ENCODE measurements at places on chromosomes 1 and 21. TPM values are rescaled to one million over a fixed set of nuclear protein-coding genes. Genes with fewer than 3 reads are reported as not detected.

Gene FOXE3
- not detected for total RNA-seq

Gene SAMSN1
- 0.27 TPM for total RNA-seq

Gene MX1
- total RNA-seq, result 42.4 TPM

Gene ANGPTL3
- not detected for total RNA-seq

GRCh38 chr1:22044690-22045420, 7.7 kb upstream of the CDC42 start:
- no peaks in the 10 kb centered on the region for H3K27me3 ChIP-seq
- DNase-seq, result no peak
- H3K4me1 ChIP-seq, result peaks cover 34% of the 10 kb centered on the region

DNA sequence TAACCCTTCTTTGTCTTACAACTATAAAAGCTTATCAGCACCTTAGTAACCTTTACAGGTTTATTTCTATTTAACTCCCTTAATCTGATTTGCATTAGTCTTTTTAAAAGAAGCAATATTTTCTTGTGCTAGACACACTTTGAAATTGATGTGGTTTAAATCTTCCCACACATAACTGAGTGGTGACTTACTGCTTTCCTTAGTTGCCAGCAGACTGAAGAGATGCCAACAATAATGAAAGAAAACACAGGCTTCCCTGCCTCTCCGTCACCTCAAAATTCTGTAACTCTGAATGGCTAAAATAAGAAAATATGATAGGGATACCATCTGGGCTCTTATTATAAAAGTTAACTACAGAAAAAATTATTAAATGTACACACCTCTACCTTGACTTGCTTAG, 196.8 kb downstream of the PTBP2 start:
- H3K27ac ChIP-seq, result no peak overlapping the region
- no peak overlapping the region for H3K4me3 ChIP-seq
- no peaks in the 10 kb centered on the region for H3K27me3 ChIP-seq
- DNase-seq, result no peak
- no peaks in the 10 kb centered on the region for H3K36me3 ChIP-seq
- H3K4me1 ChIP-seq, result peaks cover 7% of the 10 kb centered on the region

GRCh38 chr1:178055779-178056471, 38.0 kb upstream of the RASAL2 start:
- H3K4me3 ChIP-seq, result no peak overlapping the region
- no peaks in the 10 kb centered on the region for H3K36me3 ChIP-seq
- DNase-seq, result no peak
- peaks cover 44% of the 10 kb centered on the region for H3K4me1 ChIP-seq

GRCh38 chr1:119159966-119160365, 19.5 kb upstream of the WARS2 start:
- no peaks in the 10 kb centered on the region for H3K27me3 ChIP-seq
- no peak for DNase-seq
- no peak overlapping the region for H3K4me3 ChIP-seq
- no peak overlapping the region for H3K27ac ChIP-seq
- H3K36me3 ChIP-seq, result peaks cover 52% of the 10 kb centered on the region

GRCh38 chr1:244759158-244759557, 76.3 kb upstream of the COX20 start:
- H3K36me3 ChIP-seq, result no peaks in the 10 kb centered on the region
- DNase-seq, result no peak
- H3K4me3 ChIP-seq, result no peak overlapping the region
- peaks cover 14% of the 10 kb centered on the region for H3K4me1 ChIP-seq
- no peaks in the 10 kb centered on the region for H3K27me3 ChIP-seq
- H3K27ac ChIP-seq, result peak overlapping the region; percentile 94

DNA sequence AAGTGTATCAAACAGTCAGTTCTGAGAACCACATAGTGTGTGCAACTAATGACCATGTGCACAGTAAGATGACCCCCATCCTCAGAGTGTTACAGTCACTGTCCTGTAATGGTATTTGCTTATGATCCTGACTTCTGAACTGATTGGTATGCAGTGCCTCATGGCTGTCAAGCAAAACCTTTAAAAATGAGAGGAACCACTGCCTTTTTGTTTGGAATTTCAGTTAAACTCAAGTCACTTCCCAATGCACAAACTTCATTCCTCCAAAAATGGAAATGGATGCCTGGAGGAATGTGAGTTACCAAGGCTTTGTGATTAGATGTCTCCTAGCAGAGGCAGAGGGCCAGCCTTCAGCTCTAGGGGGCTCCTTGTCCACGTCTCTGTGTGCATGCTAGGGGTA, 10.5 kb downstream of the C1orf198 start:
- H3K27me3 ChIP-seq, result no peaks in the 10 kb centered on the region
- H3K4me3 ChIP-seq, result no peak overlapping the region
- peak overlapping the region; percentile 90 for H3K27ac ChIP-seq
- H3K4me1 ChIP-seq, result peaks cover 59% of the 10 kb centered on the region
- H3K36me3 ChIP-seq, result peaks cover 47% of the 10 kb centered on the region
- no peak for DNase-seq

DNA sequence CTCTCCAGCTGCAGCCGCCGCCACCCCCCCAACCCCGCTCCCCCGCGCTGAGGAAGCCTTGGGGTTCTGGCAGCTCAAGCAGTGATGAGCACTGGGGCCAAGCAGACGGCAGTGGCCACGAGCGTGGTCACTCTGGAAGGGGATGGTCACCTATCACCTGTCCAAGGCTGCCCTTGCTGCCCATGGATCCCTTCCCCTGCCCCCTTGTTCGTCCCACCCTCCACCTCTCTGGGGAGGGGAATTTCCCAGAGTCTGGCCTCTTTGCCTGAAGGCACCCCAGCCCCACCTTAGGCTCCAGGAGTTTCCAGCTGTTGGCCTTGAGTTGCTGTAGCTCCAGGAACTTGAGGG, 7.2 kb upstream of the SMIM12 start:
- no peaks in the 10 kb centered on the region for H3K36me3 ChIP-seq
- H3K4me3 ChIP-seq, result peak overlapping the region; percentile 79
- H3K27me3 ChIP-seq, result peaks cover 58% of the 10 kb centered on the region
- DNase-seq, result no peak
- no peak overlapping the region for H3K27ac ChIP-seq

DNA sequence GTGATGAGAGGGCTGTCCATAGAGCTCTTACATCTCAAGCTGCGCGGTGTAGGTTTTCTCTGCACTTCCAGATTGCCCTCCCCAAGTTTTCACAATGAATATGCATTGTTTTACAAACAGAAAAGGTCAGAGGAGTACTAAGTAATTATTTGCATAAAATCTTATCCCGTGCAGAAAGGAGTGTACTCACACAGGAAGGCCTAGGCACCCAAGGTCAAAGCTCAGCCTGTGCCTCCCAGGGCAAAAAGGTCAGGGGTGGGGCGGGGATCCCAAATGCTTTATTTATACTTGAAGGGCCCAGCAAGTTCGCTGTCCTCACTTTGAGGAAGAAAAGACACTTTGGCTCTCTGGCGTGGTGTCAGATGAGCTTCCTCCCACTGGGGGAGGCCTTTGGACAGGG, 10.3 kb upstream of the KCNE1 start:
- H3K36me3 ChIP-seq, result peaks cover 23% of the 10 kb centered on the region
- no peak overlapping the region for H3K27ac ChIP-seq
- peaks cover 24% of the 10 kb centered on the region for H3K4me1 ChIP-seq
- no peak overlapping the region for H3K4me3 ChIP-seq

GRCh38 chr21:38342739-38343138, 85.9 kb downstream of the KCNJ15 start:
- H3K27me3 ChIP-seq, result peaks cover 4% of the 10 kb centered on the region
- no peaks in the 10 kb centered on the region for H3K36me3 ChIP-seq
- no peak for DNase-seq
- no peaks in the 10 kb centered on the region for H3K4me1 ChIP-seq

GRCh38 chr1:3672231-3672970, 20.1 kb downstream of the TP73 start:
- H3K4me1 ChIP-seq, result peaks cover 9% of the 10 kb centered on the region
- no peak overlapping the region for H3K27ac ChIP-seq
- H3K27me3 ChIP-seq, result peaks cover 46% of the 10 kb centered on the region
- no peaks in the 10 kb centered on the region for H3K36me3 ChIP-seq
- DNase-seq, result no peak
- H3K4me3 ChIP-seq, result no peak overlapping the region

DNA sequence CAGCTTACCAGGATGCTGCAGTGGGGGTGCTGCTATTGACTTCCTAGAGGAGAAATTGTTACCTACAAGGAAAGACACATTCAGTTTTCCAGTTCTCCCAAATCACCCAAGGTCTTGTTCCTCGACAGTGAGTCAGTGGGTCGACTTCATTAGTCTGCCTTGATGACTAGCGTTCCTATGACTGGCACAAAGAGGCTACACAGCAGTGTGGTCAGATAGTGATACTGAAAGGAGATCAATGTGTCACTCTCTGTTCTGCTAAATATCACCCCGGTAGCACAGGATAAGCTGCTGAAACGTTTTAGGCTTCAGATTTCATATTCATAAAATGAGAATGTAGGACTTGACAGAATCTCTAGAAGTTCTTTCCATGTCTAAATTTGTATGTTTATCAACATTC, 357.4 kb downstream of the LMX1A start:
- H3K4me3 ChIP-seq, result no peak overlapping the region
- H3K36me3 ChIP-seq, result peaks cover 2% of the 10 kb centered on the region
- DNase-seq, result no peak
- no peak overlapping the region for H3K27ac ChIP-seq
- H3K4me1 ChIP-seq, result no peaks in the 10 kb centered on the region
- H3K27me3 ChIP-seq, result peaks cover 37% of the 10 kb centered on the region

GRCh38 chr1:77536813-77537212, 145.6 kb downstream of the ZZZ3 start:
- H3K27ac ChIP-seq, result no peak overlapping the region
- H3K4me1 ChIP-seq, result peaks cover 2% of the 10 kb centered on the region
- no peak for DNase-seq
- H3K27me3 ChIP-seq, result no peaks in the 10 kb centered on the region
- H3K36me3 ChIP-seq, result no peaks in the 10 kb centered on the region
- no peak overlapping the region for H3K4me3 ChIP-seq

GRCh38 chr1:85578321-85579295, 2.0 kb upstream of the CCN1 start:
- DNase-seq, result no peak
- H3K4me1 ChIP-seq, result peaks cover 56% of the 10 kb centered on the region
- H3K36me3 ChIP-seq, result peaks cover 20% of the 10 kb centered on the region
- H3K4me3 ChIP-seq, result peak overlapping the region; percentile 97
- H3K27me3 ChIP-seq, result peaks cover 3% of the 10 kb centered on the region

DNA sequence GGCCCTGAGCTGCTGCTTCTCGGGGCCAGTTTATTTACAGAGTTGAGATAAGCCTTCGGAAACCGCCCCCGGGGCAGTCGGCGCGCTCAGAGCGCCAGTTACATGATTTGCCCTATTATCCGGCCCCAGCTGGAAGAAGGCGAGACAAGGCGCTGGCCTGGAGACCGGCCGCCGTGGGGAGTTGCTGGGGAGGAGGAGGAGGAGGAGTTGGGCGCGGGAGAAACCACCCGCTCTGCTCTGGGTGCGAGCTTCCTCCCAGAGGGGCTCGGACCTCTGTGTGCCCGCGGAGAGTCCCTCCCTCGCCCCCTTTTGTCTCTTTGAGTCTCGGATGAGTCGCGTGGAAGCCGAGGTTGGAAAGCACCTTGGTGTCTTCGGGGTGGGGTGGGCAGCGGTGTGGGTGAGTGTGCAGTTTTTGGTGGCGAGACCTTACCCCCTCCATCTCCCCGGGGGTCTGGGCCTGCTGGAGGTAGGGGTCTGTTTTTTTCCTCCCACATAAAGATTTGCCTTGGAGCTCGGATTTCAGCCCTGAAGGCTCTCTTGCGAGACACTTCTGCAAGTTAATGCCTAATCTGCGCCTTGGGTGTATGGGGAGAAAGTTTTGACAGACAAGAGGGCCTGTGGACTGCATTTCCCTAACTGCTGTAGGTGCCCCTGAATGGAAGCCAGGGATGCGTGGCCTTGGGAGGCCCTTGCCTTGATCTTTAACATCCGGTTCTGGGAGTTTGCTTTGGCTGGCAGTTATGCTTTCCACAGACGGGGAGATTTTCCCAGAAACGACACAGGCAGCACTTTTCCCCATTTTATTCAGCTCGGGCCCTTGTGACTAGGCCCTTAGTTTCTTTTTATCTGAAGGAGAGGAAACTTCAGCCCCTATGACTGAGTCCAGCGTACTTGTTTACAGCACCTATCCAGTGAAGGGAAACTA, 80.0 kb downstream of the NDUFS5 start:
- peak; percentile 63 for DNase-seq
- peaks cover 40% of the 10 kb centered on the region for H3K4me1 ChIP-seq
- no peaks in the 10 kb centered on the region for H3K36me3 ChIP-seq
- H3K27me3 ChIP-seq, result no peaks in the 10 kb centered on the region
